ENCODE measurements at places on chromosomes 7 and 10. TPM values are rescaled to one million over a fixed set of nuclear protein-coding genes. Genes with fewer than 3 reads are reported as not detected.

CFAP46 gene
- 0.94 TPM for total RNA-seq

SFRP5 gene
- total RNA-seq, result 3.2 TPM

CLCN1 gene
- not detected for total RNA-seq

GIMAP6 gene
- total RNA-seq, result 16.6 TPM

AZGP1 gene
- 114 TPM for total RNA-seq

FAM25C gene
- not detected for total RNA-seq
